ENCODE measurements at places on chromosomes 2 and 18.

GRCh38 chr2:119208791-119209203, 14.8 kb upstream of the STEAP3 start:
- DNase-seq: no peak

- DNase-seq: no peak
Observed at GRCh38 chr2:26666671-26667070, 25.5 kb upstream of the CIB4 start.

GRCh38 chr2:239927424-239927981, 97.6 kb downstream of the NDUFA10 start:
- DNase-seq: no peak

DNA sequence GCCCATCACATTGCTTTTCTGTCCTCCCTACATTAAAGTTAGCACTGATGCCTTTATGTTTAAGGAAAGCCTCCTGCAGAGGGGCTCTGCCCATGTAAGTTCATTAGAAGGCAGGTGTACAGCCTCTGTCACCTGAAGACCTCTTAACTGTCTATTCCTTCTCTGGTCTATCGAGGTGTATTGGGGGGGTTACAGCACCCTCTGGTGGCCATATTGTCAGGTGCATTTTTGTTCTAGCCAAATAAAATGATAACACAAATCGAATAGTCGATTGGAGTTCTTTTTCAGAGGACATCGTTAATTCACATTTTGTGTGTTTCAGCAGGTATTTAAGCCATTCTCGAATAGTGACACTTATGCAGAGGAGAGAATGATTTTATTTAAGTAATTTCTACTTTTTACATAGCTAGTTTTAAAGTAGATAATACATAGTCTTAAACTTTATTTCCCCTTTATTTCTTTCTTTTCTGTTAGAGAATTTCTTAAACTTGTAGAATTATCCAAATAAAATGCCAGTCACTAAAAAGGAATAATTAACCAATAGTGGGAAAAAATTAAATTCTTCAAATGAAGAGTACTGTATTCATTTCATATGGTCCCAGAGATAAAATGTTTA, 136.8 kb downstream of the NEDD4L start:
- DNase-seq: peak; percentile 67

- no peak for DNase-seq
Observed at GRCh38 chr2:113692698-113693428, 63.6 kb downstream of the SLC35F5 start.

GRCh38 chr2:176242276-176242675, 27.0 kb upstream of the MTX2 start:
- DNase-seq: no peak

- no peak for DNase-seq
Observed at GRCh38 chr2:28469947-28470535, 25.8 kb upstream of the PLB1 start.

GRCh38 chr2:119700866-119701265, 21.9 kb downstream of the TMEM177 start:
- no peak for DNase-seq

DNA sequence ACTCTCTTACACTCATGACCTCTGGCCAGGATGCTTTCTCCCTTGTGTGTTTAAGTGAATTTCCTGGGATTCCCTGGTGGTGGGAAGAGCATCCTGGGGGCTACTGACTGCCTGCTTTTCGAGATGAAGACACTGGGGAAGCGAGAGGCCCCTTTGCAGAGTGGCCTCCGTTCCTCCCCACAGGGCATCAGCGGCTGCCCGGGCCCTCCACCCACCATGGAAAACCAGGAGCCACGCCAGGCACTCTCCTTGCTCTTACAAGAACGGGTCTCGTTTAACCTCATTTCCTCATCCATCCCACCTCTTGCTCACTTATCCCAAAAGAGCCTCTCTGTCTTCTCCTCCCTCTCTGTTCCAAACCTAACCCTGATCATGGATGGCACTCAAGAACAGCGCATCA, 17.8 kb downstream of the CHST10 start:
- DNase-seq: no peak

DNA sequence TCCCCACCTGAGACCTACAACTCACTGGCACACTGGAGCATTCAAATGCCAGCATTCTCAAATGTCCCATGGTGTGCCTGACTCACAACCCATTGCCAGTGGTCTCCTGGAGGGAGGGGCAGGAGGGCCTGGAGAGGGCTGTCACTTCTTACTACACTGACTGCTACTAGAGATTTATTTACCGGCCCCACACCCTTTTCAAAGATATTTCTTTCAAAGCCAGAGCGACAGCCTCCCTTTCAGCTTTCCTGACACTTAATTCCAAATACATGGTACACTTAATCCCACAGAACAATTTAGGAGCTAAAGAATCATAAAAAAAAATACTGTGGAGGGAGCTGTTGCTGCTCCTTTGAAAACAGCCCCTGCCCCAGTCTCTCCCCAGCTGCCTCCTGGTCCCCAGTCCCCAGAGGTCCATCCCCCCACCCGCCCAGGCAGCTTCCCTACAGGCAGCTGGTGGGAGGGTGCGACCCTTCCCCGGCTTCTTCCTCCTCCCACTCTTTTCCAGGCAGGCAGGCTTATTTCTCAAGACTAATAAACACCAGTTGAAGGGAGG, 129.1 kb upstream of the SMAD2 start:
- DNase-seq: no peak

- no peak for DNase-seq
Observed at GRCh38 chr2:126270587-126270986, 385.4 kb upstream of the GYPC start.

GRCh38 chr2:121682396-121683298, 33.4 kb upstream of the CLASP1 start:
- no peak for DNase-seq

GRCh38 chr2:143934626-143935481, 585.1 kb downstream of the ZEB2 start:
- DNase-seq: no peak

GRCh38 chr2:3037196-3038194, 340.1 kb downstream of the EIPR1 start:
- no peak for DNase-seq

- no peak for DNase-seq
Observed at GRCh38 chr2:192183296-192183695, 11.4 kb downstream of the TMEFF2 start.

DNA sequence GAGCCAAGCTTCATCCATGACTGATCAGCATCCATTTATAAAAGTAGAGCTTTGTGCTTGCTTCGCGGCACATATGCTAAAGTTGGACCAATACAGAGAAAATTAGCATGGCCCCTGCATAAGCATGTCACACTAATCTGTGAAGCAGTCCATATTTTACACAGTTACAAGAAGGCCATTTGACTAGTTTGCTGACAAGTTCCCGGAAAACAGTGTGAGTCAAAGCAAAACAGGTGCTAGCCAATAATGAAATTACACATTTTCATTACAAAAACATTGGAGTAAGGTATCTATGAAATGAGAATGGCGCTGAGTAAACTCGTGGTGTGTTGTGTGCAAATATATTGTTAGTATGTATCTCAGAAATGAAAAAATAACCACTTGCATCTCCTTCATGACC, 4.7 kb downstream of the ANKRD62 start:
- DNase-seq: no peak

GRCh38 chr2:120738786-120739437, 3.2 kb downstream of the GLI2 start:
- DNase-seq: no peak

DNA sequence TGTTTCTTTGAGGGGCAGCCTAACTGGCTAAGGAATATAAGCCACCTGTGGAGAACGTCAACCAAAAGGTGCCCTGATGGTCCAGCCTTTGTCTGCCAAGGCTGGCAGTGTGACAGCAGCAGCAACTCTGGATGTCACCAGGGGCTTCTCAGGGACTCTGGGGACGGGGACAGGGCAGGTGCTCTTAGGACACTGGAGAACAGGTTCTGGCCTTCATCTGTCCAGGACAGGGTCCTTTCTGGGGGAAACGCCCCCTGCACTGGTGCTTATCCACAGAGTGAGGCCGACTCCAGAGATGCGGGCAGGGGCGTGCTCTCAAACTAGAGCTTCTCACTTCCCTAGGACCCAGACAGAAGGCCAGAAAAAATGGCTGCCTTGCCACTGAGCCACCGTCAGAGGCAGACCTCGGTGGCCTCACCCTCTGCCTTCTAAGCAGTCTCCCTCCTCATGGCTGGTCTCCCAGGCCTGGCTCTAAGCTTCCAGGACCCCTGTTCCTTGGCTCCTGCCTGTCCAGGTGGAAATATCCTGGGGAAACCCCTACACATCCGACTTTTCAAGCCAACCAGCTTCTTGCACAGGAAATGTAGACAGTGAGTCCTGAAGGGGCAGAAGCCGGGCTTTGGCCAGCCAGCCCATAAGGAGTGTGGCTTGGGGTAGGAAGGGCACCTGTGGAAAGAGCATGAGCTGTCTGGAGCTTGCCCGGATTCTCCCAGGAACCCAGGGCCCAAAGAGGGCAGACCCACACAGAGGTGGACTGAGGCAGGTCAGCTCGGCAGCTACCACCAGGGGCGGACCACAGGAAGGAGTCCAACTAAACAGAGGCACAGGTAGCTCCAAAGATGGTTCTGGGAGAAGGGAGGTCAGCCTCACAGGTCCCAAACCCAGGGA, 11.3 kb upstream of the SFXN5 start:
- DNase-seq: no peak

DNA sequence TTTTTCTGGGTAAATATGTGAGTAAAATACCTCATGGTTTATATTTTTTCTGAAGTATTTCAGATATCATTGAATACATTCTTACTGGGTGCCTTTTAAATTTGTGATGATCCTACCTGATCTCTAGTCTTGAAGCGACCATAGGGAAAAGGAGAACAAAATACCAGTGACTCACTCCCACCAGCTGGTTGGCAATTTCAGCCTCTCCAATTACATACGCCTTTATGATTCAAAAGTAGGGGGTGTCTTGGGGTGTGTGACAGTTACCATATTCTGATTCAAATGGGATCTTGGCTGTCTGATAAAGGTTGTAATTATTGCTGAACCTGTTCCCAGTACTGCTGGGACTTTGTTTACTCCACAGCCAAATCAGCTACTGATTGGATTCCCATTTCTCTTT, 175.9 kb upstream of the NXPH2 start:
- no peak for DNase-seq

DNA sequence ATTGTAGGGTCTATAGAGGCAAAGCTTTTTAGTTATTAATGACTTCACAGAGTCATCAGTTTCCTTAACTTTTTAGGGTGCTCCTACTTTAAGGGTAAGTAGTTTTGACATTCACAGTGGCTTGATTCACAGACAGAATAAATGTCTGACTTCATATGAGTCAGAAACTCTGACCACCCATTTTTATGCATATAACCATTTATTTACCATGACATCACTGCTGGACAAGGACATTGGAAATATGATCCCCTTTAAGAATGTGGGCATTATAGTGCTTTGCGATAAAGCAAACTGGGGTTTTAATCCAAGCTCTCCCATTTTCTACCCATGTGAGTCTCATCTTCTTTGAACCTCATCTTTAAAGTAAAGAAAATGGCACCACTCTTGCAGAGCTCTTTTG, 162.0 kb upstream of the MC4R start:
- DNase-seq: no peak

DNA sequence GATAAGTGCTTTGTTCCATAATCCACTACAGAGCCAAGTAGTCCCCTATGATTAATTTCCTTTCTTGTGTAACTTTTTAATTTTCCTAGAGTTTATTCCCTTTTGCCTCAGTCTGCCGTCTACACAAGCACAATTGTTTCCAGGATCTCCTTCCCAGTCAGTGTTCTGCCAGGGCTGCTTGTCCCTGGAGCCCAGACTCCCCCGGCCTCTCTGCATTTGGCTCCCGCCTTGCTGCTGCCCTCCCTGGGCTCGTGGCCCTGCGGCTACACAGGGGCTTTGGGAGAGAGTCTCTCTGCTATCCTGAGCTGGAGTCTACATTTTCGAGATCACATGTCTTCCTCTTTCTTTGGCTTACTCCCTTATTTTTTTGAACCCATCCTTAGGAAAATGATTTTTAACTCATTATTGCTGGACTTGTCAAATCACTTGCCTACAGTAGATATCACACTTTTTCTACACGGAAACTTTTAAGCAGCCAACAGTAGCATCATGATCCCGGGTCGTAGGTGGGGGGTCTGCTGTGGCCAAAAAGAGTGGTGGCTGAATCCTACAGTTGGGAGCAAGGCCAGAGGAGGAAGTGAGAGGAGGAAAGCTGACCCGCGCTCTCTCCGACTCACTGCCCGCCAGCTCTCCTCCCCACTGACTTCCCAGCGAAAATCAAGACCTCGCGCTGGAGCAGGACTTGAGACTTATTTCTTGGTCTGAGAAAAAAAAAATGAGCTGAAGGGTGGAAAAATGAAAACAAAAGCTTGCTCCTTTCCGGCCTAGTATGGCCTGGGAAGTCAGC, 9.4 kb downstream of the FBLN7 start:
- DNase-seq: no peak

- no peak for DNase-seq
Observed at GRCh38 chr2:66526180-66526579, 91.3 kb downstream of the MEIS1 start.

- DNase-seq: no peak
Observed at GRCh38 chr2:157857881-157858280, 18.2 kb downstream of the ACVR1 start.

GRCh38 chr18:57951117-57951796, 92.8 kb upstream of the NEDD4L start:
- DNase-seq: no peak

- no peak for DNase-seq
Observed at GRCh38 chr2:228841475-228841874, 429.6 kb downstream of the PID1 start.

- no peak for DNase-seq
Observed at GRCh38 chr2:9984871-9985480, 33.5 kb downstream of the GRHL1 start.

DNA sequence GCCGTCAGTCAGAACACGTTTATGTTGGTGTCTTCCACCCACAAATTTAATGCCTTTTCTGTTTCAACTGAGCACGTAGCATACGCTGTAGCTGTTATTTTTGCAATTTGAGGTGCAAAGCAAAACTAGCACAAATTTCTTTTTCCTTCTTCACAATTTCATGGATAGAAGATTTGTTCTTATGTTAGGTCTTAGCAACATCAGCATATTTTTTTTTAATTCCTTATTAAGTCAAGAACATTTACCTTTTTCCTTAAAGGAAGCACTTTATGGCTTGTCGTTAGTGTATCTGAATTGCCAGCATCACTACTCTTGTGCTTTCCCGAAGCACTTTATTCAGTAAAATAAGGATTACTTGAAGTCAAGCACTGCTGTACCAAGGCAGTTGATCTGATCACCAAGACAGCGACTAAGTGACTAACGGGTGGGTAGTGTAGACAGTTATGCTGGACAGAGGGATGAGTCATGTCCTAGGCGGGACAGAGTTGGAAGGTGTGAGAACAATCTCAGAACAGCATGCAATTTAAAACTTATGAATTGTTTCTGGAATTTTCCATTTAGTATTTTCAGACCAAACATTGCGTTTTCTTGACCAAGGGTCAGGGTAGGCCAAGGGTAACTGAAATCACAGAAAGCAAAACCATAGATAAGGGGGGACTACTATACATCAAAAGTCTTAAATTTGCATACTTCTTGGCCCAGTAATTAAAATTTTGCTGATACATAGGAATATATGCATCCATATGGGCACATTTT, 13.3 kb downstream of the BABAM2 start:
- DNase-seq: no peak

GRCh38 chr2:72289736-72290135, 142.1 kb upstream of the CYP26B1 start:
- no peak for DNase-seq

- no peak for DNase-seq
Observed at GRCh38 chr2:108944601-108945331, 44.3 kb downstream of the EDAR start.
